Activated naive CD4-positive, alpha-beta T cell (primary cell): ENCODE measurements at places on chromosomes 6 and 20.

- DNase-seq, result no peak
Measured at GRCh38 chr6:56605435-56605834, 37.3 kb downstream of the DST start.

- DNase-seq, result no peak
Measured at GRCh38 chr6:78670156-78670555, 197.2 kb upstream of the IRAK1BP1 start.

- no peak for DNase-seq
Measured at GRCh38 chr6:31558631-31559500, 11.5 kb downstream of the NFKBIL1 start.

GRCh38 chr6:106102034-106102433 is 15.9 kb downstream of the PRDM1 start:
- DNase-seq, result no peak

DNA sequence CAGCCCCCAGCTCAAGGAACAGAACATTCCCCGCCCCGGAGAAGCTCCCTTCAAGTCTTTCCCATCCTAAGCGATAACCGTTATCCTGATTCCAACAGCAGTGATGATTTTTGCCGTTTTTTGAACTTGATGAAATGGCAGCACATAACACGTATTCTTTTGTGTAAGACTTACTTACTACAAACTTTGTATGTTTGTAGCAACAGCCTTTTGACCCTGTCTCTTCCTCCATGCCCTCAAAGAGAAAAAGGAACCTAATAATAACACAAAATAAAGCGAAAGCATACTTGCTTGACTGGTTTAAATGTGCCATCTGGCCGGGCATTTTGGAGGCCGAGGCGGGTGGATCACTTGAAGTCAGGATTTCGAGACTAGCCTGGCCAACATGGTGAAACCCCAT is 26.4 kb upstream of the SLC9A8 start:
- no peak for DNase-seq

GRCh38 chr6:136410201-136411024 is 120.8 kb upstream of the BCLAF1 start:
- DNase-seq, result no peak

- no peak for DNase-seq
Measured at GRCh38 chr20:41532935-41533334, 85.2 kb downstream of the CHD6 start.
